SK-N-SH treated with all-trans-retinoic acid at 6 μM for 48 hours (cell line): ENCODE measurements at places on chromosomes 4 and X.

DNA sequence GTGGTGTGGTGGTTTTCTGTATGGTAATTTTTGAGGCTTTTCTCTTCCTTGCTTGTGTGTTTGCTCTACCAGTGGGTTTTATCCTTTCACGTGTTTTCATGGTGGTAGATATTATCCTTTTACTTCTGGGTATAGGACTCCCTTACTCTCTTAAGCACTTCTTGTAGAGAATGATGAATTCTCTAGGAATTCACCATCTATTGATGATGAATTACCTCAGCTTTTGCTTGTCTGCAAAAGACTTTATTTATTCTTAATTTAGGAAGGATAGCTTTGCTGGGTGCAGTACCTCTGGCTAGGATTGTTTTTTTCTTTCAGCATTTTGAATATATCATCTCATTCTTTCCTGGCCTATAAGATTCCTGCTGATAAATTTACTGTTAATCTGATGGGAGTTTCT is 415.3 kb downstream of the PDGFC start:
- no peak for ATAC-seq

GRCh38 chrX:155434906-155435743 is 23.3 kb downstream of the F8A3 start:
- ATAC-seq, result no peak

- ATAC-seq, result peak; percentile 75
These were observed 65.3 kb downstream of the EGF start for GRCh38 chr4:109977854-109978501.

GRCh38 chrX:154751203-154751668 is 359 bp upstream of the GAB3 start:
- no peak for ATAC-seq

GRCh38 chrX:38346150-38346549 is 6.3 kb upstream of the OTC start:
- no peak for ATAC-seq

GRCh38 chrX:145292218-145292617 is 44.9 kb downstream of the SPANXN1 start:
- ATAC-seq, result no peak

DNA sequence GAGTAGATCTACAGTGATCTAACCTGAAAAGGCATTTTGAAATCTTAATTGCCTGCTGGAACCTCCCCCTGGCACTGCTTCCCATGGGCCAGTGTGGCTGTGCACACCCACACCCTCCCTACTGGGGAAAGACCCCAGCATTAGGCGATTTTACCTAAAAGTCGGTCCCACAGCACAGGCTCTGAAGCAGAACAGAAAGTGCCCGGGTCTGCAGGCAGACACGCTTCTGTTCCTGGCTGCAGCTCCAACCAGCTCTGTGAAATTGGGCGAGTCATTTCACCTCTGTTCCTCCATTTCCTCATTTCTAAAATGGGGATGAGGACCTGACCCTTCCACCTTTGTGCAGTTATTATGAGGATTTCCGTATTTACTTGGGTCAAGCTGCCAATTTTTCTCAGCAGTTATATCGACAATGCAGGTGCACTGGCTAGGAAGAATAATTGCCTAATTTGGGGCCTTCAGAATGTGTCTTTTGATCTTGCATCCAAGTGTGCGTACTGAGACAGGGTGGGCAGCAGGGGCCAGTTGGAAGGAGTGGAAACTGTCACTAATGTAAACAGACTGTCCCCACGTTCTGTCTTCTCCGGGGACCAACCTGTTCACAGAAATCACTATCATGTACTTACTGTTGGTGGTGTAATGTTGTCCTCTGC is 7.1 kb downstream of the KLF3 start:
- no peak for ATAC-seq

- ATAC-seq, result no peak
These were observed 117.3 kb downstream of the DRD5 start for GRCh38 chr4:9898596-9899305.

DNA sequence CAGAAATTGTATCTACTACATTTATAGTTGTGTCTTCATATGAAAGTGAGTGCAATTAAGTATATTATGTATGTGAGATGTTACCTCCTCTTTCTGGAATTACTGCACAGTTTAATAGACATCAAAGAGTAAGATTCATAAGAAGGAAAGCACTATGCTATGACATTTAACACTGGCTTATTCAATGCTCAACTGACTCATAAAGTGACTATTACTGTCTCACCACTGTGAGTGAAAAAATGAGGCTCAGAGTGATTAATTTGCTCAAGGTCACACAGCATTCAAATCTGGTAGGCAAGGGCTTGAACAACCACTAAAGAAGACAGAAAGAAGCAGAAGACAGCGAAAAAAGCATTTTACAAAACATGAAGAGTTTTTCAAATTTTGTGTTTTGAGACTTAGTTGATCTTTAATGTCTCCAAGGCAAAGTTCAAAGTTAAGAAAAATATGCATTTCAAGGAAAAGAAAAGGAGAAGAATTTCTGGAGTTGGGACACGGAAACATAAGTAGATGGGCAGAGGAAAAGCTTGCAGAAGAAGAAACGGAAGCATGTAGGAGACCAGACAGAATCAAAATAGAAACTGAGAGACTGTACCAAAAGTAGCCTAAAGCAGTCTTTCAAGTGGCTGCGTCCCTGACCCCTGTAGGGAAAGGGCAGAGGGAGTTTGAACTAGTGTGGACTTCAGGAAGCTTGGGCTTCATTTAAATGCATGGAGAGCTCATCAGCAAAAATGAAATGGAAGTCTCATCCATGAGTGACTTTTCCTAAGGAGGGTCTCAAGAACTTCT is 66.3 kb downstream of the KCNIP4 start:
- ATAC-seq, result no peak

DNA sequence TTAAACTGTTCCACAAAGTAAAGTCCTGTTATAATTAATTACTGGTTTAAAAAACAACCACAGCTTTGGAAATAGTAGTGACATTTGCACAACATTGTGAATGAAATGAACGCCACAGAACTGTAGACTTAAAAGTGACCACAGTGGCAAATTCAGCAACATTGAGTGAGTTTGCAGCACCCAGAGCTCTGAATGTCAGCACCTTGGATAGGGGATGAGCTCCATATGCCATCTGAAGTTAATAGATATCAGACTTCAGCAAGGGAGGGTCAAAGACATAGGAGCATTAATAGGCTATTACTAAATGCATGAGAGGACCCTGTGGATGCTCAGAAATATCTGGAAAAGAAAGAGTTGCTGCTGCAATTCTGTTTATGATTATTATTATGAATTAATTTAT is 55.3 kb upstream of the KCNIP4 start:
- ATAC-seq, result peak; percentile 62; the same call in 2 of the 3 replicates

- no peak for ATAC-seq
These were observed 64.4 kb upstream of the IBSP start for GRCh38 chr4:87734936-87735335.

GRCh38 chr4:182549356-182549755 is 306.2 kb downstream of the TENM3 start:
- ATAC-seq, result no peak

DNA sequence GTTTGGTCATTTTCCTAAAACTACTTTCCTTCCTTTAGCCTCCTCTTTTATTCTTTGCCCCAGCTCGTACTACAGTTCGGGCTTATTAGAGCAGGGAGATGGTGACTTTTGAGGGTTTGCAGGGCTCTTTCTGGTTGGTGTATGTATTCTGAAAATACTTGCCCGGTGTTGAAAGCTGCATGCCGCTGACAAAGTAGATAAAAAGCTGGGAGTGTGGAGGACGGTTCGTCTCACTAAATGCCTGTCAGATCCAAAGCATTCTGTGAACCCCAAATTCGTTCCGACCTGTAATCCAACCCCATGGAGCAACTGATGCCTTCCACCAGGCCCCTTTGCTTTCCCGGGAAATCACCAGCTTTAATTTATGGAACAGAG is 19.2 kb downstream of the TRIM2 start:
- peak; percentile 30 for ATAC-seq

GRCh38 chr4:147683188-147683591 is 773 bp downstream of the PRMT9 start:
- ATAC-seq, result peak; percentile 58

DNA sequence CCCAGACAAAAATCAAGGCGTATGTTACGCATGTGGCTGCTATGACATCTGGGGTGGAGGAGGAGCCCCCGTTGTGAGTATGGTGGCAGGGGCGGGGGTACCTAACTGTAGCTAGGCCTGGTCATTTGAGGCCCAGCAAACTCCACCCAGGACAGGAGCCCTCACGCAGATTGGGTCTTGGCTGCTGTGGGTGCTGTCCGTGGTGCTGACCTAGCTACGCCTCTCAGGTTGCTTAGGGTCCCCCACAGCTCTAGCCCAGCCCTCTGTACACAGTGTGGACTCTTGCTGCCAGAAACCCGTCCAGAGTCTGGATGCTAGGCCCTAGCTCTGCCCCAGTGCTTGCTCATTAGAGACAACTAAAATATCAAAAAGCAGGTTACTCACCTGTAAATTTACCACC is 146.7 kb upstream of the PSAPL1 start:
- peak; percentile 47; the same call in 2 of the 3 replicates for ATAC-seq

DNA sequence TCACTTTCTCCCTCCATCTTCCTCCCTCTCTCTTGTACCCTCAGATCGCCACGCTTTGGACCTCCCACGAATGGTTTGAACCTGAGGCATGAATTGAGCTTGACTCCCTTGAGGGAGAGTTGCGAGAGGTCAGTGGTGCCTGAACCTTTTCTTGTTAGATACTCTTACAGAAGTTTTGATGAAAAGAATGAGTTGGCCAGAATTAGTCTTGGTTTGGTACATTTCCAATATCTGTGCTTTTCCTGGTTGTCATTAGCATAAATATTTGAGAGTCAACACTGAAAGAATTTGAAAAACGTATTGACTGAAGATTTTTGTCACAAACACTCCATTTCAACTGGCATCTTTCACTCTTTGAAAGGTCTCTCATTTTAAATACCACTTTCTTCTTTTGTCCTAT is 510.6 kb upstream of the DIPK2B start:
- ATAC-seq, result peak; percentile 14

GRCh38 chr4:158729716-158730559 is 6.7 kb upstream of the PPID start:
- peak; percentile 100 for ATAC-seq

- ATAC-seq, result no peak
These were observed 528.2 kb downstream of the GBA3 start for GRCh38 chr4:23220911-23221310.

GRCh38 chrX:13419918-13420317 is 100.1 kb upstream of the ATXN3L start:
- no peak for ATAC-seq

DNA sequence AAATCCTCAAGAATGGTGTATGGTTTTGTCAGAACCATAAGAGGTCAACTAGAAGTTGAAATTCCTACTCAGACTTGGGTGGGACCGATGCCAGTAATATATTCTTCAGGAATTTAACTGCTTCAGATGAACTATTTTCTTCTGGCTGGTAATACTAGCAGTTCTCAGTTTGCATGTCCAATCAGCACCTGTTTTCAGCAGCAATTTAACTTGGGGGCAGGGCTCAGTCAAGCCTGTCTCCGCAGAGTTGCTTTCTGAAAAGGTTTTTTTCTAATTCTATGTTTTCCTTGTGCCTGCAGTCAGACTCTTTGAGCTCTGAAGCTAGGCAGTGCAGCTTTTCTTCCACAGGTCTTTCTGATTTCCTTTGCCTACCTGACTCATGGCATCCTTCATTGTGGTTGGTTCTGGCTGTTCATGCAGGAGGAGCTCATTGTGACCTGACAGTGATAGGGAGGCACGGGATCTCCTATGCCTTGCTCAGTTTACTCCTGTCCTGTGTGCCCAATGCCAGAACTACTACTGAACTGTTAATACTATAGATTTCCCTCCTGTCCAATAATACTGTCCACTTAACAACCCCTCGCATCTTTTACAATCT is 17.3 kb upstream of the FMR1 start:
- no peak for ATAC-seq

- ATAC-seq, result no peak
These were observed 174.9 kb downstream of the ACTRT1 start for GRCh38 chrX:127877318-127877717.

DNA sequence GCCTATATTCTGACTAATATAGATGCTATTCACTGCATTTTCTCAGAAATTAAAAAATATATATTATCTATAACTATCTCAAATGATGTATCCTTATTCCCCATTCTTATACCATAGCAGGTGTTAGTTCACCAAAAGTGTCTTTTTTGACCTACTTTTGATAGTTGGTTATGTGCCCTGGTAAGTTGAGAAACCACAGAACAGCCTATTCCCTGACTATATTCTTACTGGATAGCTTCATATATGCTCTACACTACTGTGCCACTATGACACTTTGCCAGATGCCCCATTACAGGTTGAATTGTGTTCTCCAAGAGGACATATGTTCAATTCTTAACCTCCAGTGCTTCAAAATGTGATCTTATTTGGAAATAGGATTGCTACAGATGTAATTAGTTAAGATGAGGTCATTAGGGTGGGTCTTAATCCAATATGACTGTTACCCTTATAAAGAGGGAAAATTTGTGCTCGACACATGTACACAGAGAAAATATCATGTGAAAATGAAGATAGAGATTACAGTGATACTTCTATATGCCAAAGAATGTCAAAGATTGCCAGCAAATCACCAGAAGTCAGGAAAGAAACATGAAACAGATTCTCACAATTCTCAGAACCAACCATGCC is 76.1 kb downstream of the LRBA start:
- ATAC-seq, result no peak

- no peak for ATAC-seq
These were observed 7.5 kb downstream of the IDS start for GRCh38 chrX:149497626-149498025.

DNA sequence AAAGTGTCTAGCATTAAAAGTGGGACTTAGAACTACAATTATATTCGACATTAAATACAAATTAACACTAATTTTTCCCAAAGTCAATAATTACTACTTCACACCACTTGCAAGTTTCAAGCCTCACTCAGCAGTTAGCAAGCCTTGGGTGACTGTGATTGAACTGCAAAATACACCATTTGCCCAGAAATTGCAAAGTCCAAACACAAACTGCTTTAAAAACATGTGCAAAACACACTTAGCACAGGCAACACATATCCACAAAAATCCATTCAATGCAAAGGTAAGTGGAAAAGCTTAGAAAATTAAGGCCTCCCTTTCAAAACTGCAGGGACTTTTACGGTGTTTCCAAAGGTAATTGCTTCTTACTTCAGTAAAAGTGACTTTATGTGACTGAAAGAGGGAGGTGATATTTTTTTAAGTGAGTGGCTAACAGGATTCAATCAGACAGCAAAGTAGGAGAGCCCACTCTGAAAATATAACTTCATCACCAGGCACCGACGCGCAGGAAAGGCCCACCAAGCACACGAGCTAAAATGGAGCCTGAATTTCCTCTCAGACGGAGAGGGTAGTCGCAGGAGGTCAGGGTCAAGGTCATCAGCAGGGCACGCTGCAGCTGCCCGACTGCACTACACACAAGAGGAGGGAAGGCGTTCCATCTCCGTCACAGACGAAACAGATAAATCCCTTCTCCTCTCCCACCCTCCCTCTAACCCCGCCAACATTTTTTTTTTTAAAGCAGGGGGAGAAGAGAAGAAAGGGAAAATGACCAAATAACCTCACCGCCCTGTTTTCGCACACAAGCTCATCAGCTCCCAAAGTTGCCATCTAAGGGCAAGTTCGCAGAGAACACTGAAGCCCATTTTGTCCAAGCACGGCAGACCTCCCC is 3.1 kb downstream of the ZNF827 start:
- peak; percentile 1 for ATAC-seq

- no peak for ATAC-seq
These were observed 52.4 kb downstream of the GAK start for GRCh38 chr4:879729-880077.

- ATAC-seq, result no peak
These were observed 230.2 kb upstream of the JADE1 start for GRCh38 chr4:128579154-128579853.

- ATAC-seq, result no peak
These were observed 107.0 kb downstream of the CPZ start for GRCh38 chr4:8699479-8700145.

GRCh38 chrX:101977106-101977505 is 45.3 kb upstream of the ZMAT1 start:
- no peak for ATAC-seq

- ATAC-seq, result peak; percentile 82
These were observed 657 bp downstream of the TCEAL8 start for GRCh38 chrX:103254171-103254824.
